ENCODE measurements at places on chromosomes 11 and 22. TPM values are rescaled to one million over a fixed set of nuclear protein-coding genes. Genes with fewer than 3 reads are reported as not detected.
A peak's percentile ranks its signal among the peaks of the same experiment; 100 is the strongest.

The TRIM6 gene
- 6.6 TPM for total RNA-seq

DNA sequence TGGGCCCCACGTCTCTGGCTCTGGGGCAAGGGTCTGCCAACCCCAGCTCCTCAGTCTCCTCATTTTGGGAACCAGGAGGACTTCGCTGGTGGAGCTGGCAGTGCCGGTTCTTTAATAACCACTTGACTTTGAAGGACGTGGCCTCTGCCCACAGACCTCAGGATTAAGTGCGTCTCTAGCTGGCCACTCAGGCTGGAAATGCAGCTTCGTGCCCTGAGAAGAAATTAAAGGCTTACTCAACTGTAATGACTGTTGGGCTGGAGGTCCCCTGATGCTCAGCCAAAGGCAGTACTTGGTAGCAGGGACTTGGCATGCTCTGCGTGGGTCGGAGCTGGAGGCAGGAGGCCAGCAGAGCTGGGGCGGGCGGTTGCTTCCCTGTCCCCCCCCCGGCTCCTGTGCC, 16.7 kb upstream of the PARVG start:
- no peaks in the 10 kb centered on the region for H3K27me3 ChIP-seq
- H3K4me3 ChIP-seq = no peak overlapping the region
- H3K4me1 ChIP-seq = no peaks in the 10 kb centered on the region
- H3K27ac ChIP-seq = no peak overlapping the region

DNA sequence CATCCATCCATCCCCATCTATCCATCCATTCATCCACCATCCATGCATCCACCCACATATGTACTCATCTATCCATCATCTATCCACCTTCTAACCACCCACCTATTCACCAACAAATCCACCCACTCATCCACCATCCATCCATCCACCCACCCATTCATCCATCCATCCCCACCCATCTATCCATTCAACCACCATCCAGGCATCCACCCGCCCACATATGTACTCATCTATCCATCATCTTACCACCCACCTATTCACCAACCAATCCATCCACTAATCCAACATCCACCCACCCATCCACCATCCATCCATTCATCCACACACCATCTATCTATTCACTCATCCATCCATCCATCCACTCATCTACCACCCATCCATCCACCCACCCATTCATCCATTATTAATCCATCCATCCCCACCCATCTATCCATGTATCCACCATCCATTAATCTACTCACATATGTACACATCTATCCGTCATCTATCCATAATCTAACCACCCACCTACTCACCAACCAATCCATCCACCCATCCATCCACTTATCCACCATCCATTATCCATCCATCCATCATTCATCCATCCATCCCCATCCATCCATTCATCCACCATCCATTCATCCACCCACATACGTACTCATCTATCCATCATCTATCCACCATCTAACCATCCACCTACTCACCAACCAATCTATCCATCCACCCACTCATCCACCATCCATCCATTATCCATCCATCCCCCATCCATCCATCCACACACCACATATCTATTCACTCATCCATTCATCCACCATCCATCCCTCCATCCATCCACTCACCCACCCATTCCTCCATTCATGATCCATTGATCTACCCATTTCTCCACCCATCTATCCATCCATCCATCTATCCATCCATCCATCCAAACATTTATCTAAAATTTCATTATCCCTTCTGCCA, 940.0 kb downstream of the BRD1 start:
- no peak for DNase-seq
- no peaks in the 10 kb centered on the region for H3K4me1 ChIP-seq
- no peaks in the 10 kb centered on the region for H3K36me3 ChIP-seq
- H3K27me3 ChIP-seq = no peaks in the 10 kb centered on the region

GRCh38 chr11:2271327-2272227, 1.2 kb upstream of the ASCL2 start:
- peaks cover 12% of the 10 kb centered on the region for H3K4me1 ChIP-seq
- no peak overlapping the region for H3K27ac ChIP-seq
- no peak overlapping the region for H3K4me3 ChIP-seq
- no peaks in the 10 kb centered on the region for H3K36me3 ChIP-seq
- DNase-seq = no peak

DNA sequence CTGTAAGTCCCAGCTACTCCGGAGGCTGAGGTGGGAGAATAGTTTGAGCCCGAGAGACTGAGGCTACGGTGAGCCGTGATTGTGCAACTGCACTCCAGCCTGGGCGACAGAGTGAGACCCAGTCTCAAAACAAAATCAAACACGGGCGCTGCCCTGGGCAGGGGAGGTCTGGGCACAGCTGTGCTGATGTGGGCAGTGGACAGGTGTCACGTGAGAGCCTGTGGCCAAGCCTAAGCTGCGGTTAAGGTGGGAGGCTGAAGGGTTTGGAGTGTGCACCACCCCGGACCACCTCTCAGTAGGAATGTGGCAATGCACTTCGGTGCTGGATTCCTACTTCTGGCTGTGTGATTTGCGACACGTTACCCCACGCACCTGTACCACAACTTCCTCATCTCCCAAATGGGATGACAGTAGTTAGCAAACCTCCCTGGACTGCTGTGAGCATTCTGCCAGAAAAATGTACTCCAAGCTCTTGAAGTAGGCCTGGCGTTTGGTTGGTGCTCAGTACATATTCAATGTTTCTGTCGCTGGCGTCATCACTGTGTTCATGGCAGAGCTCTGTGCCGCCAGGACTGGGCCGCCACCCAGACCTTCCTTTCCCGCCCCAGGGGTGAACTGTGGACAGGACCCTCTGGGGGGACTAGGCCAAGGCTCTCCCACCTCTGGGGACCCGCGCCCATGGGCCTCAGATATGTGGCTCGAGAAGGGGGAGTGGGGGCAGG, 807 bp upstream of the ZNF74 start:
- H3K27me3 ChIP-seq = no peaks in the 10 kb centered on the region
- H3K36me3 ChIP-seq = no peaks in the 10 kb centered on the region
- no peak for DNase-seq
- peaks cover 28% of the 10 kb centered on the region for H3K4me1 ChIP-seq
- H3K4me3 ChIP-seq = no peak overlapping the region
- peak overlapping the region; percentile 89 for H3K27ac ChIP-seq

- no peak for DNase-seq
- no peaks in the 10 kb centered on the region for H3K27me3 ChIP-seq
- H3K4me1 ChIP-seq = no peaks in the 10 kb centered on the region
- H3K36me3 ChIP-seq = no peaks in the 10 kb centered on the region
- no peak overlapping the region for H3K27ac ChIP-seq
Observed at GRCh38 chr11:107573438-107573837, 7.9 kb upstream of the ALKBH8 start.

The CRYBB1 gene
- not detected for total RNA-seq

DNA sequence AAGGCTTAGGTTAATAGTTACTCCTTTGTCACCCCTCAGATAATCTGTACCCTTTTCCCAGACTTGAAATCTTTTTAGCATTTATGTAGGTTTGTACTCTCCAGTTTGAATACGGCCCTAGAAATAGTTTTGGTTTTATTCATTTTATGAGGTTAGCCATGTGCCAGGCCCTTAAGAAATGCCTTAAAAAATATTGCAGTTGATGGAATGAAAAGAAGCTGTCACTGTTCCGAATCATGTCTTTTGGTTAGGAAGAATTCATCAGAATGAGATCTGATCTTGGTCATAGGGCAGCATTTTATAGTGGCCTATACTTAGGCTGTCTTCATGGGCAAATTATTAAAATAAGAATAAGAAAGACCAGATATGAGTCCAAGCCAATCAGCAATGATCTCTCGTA, 14.8 kb upstream of the PRSS23 start:
- no peaks in the 10 kb centered on the region for H3K36me3 ChIP-seq
- H3K27me3 ChIP-seq = no peaks in the 10 kb centered on the region
- peaks cover 32% of the 10 kb centered on the region for H3K4me1 ChIP-seq
- H3K4me3 ChIP-seq = no peak overlapping the region

DNA sequence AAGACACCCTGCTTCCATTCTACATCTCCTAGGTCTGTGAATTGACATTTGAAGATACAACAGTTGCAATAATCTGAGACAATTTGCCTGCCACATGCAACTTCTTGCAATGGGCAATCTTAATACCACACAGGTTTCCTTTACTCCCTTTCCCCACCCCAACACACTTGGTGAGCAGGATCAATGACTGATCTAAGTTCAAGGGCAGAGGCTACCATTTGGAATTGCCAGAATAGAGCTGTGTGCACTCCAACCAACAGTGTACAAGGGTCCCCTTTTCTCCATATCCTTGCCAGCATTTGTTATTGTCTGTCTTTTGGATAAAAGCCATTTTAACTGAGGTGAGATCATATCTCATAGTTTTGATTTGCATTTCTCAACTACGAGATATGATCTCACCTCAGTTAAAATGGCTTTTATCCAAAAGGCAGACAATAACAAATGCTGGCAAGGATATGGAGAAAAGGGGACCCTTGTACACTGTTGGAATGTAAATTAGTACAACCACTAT, 2.9 kb upstream of the NNMT start:
- H3K4me3 ChIP-seq = no peak overlapping the region
- H3K4me1 ChIP-seq = peaks cover 7% of the 10 kb centered on the region
- no peaks in the 10 kb centered on the region for H3K36me3 ChIP-seq
- no peak overlapping the region for H3K27ac ChIP-seq
- no peaks in the 10 kb centered on the region for H3K27me3 ChIP-seq

GRCh38 chr11:130674686-130675308, 226.4 kb downstream of the ADAMTS15 start:
- no peak overlapping the region for H3K4me3 ChIP-seq
- no peaks in the 10 kb centered on the region for H3K27me3 ChIP-seq
- peaks cover 17% of the 10 kb centered on the region for H3K4me1 ChIP-seq

All from hepatocyte (in vitro differentiated cells).